ENCODE measurements at places on chromosomes 4 and X.

DNA sequence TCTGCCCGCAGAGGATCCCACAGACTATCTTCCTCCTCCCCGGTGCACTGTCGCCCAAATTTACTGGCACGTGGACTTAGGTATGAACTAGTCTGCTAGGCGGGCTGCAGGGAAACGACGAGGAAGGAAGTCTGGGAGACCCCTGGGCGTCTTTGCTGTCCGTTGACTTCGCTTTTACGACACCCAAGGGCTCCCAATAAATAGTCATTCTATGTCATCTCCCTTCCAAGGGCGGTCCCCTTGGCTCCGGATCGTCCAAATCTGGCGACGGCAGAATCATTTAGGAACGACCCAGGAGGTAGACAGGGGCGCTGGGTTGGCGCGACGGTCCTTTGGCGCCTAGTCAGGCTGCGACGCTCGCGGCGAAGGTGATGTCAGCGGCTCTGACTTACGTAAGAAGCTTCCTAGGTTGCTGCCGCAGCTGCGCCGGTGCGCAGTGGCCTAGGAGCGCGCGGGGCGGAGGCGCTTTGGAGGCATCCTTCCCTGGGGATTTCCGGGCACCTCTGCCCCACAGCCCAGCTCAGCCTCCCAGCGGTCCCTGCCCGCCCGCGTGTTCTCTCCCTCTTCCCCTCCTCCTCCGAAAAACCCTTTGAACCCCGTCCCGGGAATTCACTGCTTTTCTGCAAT lies 2.2 kb downstream of the NHS start:
- DNase-seq: peak; percentile 58

- no peak for DNase-seq
These were observed 366.0 kb downstream of the BCOR start for GRCh38 chrX:39731735-39732134.

GRCh38 chr4:80500613-80501012 lies 165.1 kb downstream of the CFAP299 start:
- DNase-seq: no peak

DNA sequence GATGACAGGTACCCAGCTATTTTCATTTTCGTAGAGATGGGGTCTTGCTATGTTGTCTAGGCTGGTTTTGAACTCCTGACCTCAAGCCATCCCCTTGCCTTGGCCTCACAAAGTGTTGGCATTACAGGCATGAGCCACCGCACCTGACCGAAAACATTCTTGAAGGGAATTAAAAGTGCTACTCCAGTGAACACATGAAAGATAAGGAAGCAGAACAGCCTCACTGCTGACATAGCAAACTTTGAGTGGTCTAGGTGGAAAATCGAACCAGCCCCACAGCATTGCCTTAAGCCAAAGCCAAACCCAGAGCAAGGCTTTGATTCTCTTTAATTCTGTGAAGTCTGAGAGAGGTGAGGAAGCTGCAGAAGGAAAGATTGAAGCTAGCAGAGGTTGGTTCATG lies 65.1 kb downstream of the KDM6A start:
- no peak for DNase-seq

DNA sequence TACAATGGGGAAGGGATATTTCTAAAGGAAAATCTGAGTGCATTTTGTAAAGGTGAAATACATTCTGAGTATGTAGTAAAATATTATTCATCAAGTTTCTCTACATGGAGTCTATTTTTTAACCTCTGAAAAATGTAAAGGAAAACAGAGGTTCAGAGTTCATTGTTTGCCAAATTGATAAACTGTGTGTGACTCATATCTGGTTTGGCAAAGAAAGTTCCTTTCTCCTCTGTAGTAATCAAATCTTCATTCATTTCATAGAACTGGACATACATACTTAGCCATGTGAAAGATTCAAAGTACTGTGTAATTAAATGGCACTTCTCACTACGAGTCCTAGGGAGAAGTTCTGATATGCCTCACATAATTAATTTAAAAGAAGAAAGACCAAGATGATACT lies 61.6 kb downstream of the HPGD start:
- no peak for DNase-seq

- DNase-seq: no peak
These were observed 3.2 kb downstream of the DGKQ start for GRCh38 chr4:970046-970745.

- DNase-seq: no peak
These were observed 47.4 kb upstream of the MND1 start for GRCh38 chr4:153297116-153297515.

DNA sequence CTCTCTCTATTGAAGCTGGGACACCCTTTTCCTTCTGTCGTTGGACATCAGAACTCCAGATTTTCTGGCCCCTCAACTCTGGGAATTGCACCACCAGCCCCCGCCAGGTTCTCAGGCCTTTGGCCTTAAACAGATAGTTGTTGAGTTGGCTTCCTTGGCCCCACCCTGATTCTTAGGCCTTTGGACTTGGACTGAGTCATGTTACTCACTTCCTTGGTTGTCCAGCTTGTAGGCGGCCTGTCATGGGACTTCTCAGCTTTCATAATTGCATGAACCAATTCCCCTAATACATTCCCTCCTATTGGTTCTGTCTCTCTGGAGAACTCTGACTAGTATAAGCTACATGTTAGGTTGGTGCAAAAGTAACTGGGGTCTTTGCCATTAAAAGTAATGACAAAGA lies 195.7 kb downstream of the GPAT3 start:
- DNase-seq: peak; percentile 40

- DNase-seq: no peak
These were observed 13.4 kb downstream of the PHKA2 start for GRCh38 chrX:18970465-18970864.

DNA sequence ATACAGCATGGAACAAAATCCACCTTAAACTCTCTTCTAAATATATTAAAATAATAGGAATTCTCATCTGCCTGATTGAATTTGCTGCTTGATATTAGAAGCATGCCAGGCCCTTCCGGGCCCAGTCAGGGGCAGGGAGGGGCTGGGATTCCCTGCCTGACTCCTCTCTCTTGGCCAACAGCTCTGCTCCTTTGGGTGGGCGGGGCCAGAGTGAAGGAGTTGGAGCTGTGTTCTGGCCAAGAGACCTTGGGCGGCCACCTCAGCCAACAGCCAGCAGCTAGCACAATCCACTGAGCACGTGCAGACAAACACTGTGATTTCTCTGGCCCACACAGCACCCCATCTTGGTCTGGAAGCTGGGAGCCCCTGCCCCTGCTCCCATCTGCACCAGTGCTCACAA lies 140.3 kb downstream of the PJA1 start:
- DNase-seq: no peak

DNA sequence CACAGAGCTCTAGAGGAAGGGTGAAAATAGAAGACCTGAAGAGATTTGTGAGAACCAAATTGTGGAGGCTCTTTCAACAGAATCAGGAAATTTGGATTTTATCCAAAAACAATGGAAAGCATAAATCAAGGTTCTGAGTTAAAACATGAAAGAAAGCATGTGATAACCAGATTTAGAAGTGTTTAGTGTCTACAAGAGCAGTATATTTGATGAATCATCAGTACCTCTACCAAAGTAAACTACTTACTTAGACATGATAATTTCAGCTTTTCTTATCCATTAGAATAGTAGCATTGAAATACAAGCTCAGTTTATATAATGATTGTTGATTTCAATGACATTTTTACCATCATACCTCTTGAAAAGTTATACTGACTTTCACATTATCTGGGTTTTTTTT lies 25.9 kb upstream of the INTU start:
- DNase-seq: peak; percentile 9

DNA sequence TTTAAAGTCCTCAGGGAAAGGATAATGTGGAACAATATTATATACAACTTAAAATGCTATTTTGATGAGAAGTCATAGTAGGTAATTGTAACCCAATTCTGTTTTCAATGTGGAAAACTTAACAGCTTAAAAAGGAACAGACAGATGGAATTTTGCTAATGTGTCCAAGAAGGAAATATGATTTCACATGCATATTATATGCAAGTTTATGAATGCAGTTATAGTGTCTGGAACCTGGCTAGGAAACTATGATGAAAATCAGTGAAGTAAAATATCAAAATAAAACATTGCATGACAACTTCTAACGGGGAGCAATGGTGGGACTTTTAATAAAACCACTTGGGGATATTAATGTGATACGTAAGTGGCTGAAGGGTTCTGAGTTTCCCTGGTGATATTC lies 152.6 kb upstream of the HAND2 start:
- no peak for DNase-seq

DNA sequence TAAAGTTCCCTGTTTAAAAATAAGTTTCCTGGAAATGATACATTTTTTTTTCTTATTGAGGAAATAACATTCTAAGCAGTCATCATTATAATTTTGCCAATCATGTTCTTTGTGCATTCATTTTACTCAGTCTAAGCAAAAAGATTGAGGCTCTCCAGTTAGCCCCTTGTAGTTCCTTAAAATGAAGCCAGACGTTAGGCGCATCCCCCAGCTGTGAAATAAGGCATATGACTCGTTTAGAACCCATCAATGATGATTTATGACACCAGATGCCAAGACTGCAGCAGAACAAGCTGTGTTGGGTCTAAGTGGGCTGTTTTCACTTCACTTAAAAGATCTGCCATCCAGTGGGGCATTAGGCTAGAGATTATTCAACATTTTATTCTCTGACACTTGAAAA lies 17.0 kb downstream of the PDGFC start:
- no peak for DNase-seq

DNA sequence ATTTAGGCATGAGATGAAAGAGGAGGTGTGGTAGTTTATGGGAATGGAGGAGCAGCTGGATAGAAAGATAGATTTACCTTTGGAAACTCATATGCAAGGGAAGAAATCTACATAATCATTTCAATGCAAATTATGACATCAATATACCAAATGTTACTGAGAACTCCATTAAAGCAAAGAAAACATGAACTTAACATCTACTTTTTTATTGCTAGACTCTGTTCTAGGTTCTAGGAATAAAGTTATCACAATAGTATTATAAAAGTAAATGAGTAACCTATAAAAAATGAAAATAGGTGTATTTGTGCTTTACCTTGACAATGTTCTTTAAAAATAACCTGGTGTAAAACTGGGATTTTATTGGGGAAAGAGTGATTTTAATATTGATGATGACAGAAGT lies 221.6 kb upstream of the SLIT2 start:
- DNase-seq: no peak

- no peak for DNase-seq
These were observed 137.8 kb downstream of the FBXW7 start for GRCh38 chr4:152398060-152398459.

GRCh38 chr4:46993075-46994006 lies at the start of gene GABRA4:
GABRA4 (minus strand) TSS chr4:46993581; CDS start chr4:46993424, 157 bp downstream.
- no peak for DNase-seq

GRCh38 chr4:38574559-38575333 lies 89.3 kb upstream of the KLF3 start:
- no peak for DNase-seq

DNA sequence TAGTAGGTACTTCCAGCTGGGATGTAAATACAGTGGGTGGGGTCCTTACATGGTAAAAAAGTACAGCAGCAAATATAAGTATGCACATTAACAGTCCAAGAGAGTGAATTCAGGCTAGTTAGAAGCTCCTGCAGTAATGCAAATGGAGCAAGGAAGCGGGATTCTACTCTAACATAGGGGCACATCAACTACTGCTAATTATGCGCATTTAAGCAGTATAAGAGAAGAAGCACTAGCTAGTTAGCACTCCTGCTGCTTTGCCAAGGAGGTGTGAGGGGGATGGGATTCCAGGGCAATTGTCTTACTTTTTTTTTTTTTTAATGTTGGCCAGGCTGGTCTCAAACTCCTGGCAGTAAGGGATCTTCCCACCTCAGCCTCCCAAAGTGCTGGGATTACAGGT lies 284.1 kb downstream of the CHIC1 start:
- no peak for DNase-seq

GRCh38 chr4:130808492-130808891 lies 1712.5 kb downstream of the C4orf33 start:
- DNase-seq: peak; percentile 22

DNA sequence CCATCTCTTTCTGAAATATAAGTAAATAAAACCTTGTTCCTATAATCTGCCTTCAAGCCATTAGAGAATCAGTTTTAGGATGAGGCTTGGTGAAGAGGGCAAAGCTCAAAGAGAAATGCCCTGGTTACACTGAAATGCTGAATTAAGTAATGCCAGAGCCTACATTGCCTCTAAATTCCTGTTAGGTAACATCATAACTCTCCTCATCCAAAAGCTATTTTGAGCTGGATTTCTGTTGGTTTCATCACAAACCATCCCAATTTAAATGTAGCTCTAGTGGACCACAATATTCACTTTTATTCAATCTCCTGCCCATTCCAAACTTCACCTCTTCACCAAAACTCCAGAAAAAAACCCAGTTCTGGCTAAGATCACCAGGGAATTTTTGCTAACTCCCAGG lies 1319.7 kb upstream of the TENM3 start:
- peak; percentile 46 for DNase-seq

- no peak for DNase-seq
These were observed 42.0 kb downstream of the MAOB start for GRCh38 chrX:43840265-43840664.

GRCh38 chrX:10615931-10616774 lies 4.2 kb downstream of the MID1 start:
- DNase-seq: peak; percentile 62

- peak; percentile 85 for DNase-seq
These were observed 43.2 kb downstream of the PALLD start for GRCh38 chr4:168540086-168540485.

DNA sequence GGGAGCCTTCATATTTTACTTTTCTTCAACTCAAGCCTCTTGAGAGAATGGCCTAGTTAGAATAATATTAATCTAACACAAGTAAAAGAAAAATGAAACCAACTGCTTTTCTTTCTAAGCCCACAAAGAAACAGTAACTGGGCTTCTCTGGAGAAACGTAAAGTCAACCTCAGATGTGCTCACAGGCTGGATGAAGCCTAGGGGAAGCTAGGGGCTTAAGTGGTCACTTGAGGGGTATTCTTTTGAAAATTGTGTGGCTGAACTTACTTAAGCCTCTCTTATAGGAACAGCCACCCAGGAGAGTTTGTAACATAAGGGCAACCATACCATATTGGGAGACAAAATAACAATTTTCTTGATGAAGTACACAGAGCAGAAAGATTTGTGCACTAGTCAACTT lies 279.0 kb downstream of the SPRY1 start:
- DNase-seq: no peak

DNA sequence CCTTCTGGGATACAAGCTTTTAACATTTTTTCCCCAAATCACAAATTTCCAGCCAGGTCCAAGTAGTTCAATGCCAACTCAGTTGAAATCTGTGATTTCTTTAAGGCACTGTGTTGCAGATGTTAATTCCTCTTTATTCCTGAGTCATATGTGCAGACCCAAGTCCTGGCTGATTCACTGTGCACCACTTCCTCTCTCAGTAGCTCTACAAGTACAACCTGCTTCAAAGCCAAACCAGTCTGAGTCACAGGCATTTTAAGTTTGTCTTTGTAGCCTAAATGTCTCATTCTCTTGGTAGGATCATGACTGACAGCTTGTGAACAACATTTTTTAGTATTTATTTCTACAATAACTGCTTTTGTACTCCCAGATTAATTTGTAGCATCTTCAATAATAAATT lies 165.6 kb upstream of the S100G start:
- DNase-seq: peak; percentile 95

DNA sequence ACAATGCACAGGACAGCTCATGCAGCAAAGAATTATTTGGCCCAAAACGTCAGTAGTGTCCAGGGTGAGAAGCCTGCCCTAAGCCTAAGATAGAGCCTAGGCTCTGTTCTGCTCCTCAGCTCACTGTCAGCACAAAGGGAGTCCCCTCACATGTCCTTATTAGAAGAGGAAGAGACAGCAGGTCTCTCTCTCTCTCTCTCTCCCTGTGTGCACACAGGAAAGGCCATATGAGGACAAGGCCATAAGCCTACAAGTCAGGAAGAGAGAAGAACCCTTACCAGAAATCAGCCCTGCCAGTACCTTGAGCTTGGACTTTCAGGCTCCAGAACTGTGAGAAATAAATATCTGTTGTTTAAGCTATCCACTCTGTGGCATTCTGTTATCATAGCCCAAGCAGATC lies 20.4 kb downstream of the FAM184B start:
- DNase-seq: no peak

All from A172 (cell line).